ENCODE measurements at places on chromosomes 4 and X.

- no peak for DNase-seq
Measured at GRCh38 chr4:183637461-183637860, 21.5 kb downstream of the RWDD4 start.

- DNase-seq = no peak
Measured at GRCh38 chrX:131066237-131066636, 8.1 kb downstream of the ARHGAP36 start.

GRCh38 chr4:1058997-1059665 lies 47.7 kb downstream of the FGFRL1 start:
- DNase-seq = no peak

DNA sequence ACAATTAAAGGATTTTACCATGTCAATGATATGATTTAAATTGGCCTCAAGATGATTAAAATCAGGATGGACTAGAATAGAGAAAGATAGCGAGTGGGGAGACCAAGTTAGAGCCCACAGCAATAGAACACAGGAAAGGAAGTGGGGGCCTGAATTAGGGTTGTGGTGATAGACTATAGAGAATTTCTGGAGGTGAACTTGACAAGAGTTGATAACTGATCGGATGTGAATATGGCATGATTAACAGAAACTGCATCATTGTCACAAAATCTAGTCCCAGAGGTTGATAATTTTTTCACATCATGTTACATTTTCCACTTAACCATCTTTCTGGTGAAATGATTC lies 26.3 kb upstream of the TRPC3 start:
- no peak for DNase-seq

DNA sequence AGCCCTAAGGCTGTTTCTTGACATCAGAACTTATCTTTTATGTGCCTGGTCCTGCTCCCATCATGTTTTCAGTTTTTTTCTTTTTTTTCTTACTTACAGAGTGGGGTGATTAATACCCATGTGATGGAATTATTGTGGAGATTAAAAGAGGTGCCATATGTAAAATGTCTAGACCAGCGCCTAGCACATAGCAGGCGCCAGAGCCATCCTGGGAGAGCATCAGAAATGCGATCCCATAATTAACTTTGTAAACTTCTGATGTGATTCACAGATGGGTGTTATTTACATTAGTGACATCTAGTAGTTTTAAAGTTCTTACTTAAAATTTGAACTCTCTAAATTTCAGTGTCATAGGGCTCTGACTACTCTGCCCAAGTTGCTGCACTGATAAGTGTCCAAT lies 66.2 kb upstream of the PGRMC2 start:
- DNase-seq = no peak

- DNase-seq = no peak
Measured at GRCh38 chr4:25800245-25800644, 62.5 kb downstream of the SEL1L3 start.

DNA sequence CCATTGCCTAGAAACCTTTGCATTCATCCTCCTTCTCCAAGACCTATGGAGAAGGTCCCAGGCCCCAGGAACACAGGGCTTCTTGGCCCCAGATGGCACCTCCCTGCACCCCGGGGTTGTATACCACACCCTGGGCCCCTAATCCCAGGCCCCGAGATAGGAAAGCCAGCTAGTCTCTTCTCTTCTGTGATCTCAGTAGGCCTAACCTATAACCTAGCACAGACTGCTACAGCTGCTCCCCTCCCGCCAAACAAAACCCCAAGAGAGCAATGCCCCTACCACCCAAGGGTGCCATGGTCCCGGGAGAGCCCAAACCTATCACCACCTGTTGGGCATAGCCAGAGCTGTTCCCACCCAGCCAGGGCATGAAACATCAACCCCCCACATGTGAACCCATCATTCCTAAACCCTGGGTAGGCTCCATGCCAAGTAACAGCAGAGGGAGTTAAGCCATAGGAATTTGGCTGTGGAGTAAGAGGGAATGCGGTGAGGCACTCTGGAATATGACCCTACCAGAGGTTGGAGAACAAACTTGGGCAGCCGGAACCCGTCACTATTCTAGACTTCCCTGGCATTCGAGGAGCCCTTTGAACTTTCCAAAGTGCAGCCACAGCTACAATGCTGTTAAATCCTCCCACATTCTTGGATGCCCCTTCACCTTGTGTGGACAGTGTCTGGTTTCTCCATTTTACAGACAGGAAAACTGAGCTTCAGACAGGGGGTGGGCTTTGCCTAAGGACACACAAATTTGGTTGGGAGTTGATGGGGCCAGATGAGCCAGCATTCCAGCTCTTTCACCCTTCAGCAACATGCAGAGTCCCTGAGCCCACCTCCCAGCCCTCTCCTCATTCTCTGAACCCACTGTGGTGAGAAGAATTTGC lies 10.9 kb upstream of the SASH3 start:
- DNase-seq = no peak

- no peak for DNase-seq
Measured at GRCh38 chrX:29555465-29556091, 659.8 kb upstream of the MAGEB2 start.

- DNase-seq = no peak
Measured at GRCh38 chr4:139892973-139893736, 227.5 kb downstream of the MGST2 start.

DNA sequence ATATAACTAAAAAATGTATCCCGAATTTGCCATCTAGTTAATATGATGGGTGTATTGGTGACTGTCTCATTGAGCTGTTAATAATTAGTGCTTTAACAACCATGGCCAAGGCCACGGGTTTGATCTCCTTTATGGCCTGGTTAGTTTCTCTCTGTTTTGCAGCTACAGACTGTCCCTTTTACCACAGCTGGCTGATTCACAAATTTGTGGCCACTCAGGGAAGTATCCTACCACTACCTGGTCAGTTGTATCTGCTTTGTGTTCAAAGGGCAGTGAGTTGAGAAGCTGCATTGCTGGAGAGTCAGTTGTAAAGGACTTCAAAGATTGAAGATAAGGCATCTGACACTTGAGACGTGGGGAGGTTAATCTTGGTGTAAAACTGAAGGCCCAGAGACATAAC lies 219.1 kb upstream of the BMP3 start:
- DNase-seq = no peak

DNA sequence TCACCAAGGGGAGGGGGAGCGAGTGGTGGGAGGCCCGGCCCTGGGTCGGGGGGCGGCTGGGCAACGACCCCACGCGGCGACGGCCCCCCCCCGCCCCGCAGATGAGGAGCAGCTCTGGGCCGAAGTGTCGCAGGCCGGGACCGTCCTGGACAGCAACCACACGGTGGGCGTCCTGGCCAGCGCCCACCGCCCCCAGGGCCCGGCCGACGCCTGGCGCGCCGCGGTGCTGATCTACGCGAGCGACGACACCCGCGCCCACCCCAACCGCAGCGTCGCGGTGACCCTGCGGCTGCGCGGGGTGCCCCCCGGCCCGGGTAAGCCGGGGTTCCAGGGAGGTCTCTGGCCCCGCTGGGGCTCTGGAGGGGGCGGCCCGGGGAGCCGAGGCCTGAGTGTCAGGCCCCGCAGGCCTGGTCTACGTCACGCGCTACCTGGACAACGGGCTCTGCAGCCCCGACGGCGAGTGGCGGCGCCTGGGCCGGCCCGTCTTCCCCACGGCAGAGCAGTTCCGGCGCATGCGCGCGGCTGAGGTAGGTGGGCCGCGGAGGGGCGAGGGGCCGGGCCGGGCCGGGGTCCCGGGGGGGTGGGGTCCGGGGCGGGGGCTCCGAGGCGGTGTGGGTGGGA lies 8.7 kb upstream of the FGFRL1 start:
- no peak for DNase-seq

DNA sequence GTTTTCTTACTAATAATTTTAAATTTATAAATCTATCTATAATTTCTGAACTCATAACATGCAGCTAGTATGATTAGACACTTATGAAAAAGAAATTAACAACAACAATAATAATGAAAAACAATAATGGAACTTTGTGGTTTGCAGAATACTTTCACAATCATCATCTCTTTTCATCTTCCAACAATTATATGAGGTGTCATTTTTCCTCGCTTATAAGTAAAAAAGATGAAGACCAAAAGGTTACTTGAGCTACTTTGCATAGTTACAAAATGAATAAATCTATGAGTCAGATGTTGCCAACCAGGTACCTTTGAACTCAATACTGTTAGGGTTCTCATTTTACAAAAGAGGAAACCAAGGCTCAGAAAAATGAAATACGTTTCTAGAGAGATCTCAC lies 98.5 kb upstream of the ELOVL6 start:
- no peak for DNase-seq

- DNase-seq = peak; percentile 42
Measured at GRCh38 chrX:22135994-22136684, 104.0 kb downstream of the PHEX start.

GRCh38 chrX:133897593-133898163 lies 87.7 kb downstream of the GPC3 start:
- DNase-seq = no peak

DNA sequence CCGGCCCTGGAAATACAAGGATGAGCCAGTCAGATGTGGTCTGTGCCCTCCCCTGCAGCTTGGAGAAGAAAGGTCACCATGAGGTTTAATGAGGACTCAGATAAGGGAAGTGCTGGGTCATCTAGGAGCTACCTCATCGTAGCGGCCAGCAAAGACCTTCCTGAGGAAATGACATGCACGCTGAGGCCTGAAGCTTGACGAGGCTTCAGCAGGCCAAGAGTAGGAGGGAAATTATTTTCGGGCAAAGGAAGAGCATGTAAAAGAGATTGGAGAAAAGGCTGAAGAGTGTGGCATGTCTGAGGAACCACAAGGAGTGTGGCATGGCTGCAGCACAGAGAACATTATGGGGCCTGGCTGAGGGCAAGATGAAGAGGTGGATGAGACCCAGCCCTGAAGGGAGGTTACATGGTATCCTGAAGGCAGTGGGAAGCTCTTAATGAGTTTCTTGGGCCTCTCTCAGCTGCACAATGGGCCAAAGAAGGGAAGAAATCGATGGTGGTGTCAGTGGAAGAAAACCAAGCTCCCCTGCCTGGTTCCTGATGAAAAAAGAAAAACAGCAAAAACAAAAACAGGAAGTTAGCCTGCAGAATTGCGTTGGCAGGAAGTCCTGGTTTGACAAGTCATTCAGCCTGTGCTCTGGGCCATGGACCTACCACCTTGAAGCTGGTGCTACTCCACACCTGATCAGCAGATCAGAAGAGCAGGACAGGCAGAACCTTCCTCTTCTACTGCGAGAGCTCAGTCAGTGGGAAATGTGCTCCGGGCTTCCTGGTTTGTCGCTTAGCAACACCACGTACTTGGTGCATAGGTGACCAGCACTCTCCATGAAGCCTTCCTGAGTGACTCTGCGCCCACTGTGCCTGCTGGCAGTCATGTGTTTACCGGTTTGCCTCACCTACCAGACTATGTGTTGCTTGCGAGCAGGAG lies 134.5 kb upstream of the KLF3 start:
- peak; percentile 71 for DNase-seq

GRCh38 chr4:152935143-152935542 lies 980 bp upstream of the FHDC1 start:
- DNase-seq = no peak

DNA sequence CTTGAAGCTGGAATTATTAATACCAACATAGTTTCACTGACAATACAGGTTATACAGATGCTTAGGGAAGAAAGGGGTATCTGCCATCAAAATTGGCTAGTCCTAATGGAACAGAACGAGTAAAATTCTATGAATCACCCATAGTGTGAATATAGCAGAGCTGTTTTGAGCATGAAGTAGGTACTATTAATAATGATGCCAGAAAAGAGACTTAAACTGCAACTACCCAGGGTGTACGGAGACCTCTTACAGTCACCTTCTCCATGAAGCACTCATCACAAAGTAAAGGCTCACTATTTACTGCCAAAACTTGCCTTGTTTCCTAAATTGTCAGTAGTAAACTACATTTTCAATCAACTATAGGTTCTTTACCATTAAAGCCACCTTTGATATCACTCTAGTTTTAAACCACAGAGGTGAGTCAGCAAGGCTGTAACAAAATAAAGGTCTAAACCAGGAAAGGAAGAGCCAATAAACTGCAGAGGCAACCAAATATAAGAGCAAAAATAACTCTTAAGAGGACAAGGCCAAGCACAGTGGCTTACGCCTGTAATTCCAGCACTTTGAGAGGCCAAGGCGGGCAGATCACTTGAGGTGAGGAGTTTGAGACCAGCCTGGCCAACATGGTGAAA lies 114.4 kb downstream of the FRYL start:
- DNase-seq = no peak

DNA sequence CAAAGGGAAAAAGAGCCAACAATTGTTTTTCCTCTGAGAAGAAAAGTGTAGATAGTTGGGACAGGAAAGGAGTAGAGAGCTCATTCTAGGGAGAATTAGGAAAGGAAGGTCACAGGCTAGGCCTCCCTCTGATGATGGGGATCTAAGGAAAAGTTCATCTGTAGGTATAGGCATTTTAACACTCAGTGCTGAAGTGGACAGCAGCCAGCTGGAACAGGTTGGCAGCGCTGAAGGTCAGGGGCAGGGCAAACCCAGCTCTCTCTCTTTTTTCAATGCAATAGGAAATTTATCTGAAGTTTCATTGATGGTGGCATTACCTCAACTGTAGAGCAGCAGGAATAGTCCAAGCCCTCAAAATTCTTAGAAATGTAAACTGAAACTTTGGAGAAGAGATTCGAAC lies 98.5 kb upstream of the ETNPPL start:
- DNase-seq = no peak

DNA sequence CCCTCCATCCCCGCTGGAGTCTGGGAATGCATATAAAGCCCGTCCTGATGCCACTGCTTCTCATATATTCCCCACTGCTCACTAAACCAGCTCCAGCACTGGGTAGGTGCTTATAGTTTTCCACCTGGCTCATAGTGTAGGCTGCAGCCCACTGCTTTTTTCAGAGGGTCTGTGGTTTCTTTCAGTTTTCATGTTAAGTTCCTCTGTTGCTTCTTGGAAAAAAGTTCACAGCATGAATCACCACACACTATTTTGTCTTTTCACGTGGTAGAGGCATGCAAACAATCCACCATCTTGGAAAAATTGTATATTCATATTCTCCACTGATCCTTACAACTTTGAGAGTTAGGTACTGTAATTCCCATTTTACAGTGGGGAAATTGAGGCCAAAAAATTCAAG lies 39.4 kb downstream of the DCLK2 start:
- no peak for DNase-seq

- no peak for DNase-seq
Measured at GRCh38 chrX:118100091-118100490, 16.5 kb downstream of the KLHL13 start.

DNA sequence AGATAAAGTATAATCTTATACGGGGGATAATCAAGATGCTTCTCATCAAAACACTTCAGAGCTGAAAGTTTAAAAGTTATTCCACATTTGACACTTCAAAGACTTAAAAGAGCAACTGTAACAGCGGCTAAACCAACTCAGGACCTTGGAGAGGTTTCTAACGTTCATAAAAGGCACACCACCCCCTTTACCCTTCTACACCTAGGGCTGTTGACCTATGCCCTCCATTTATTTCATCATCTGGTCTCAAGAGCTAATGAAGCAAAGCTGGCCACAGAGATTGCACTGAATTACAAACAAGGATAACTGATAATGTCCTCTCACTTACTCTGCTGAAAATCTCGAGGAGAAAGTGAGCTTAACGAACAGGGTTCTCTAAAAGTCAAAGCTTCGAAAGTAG lies 1.1 kb upstream of the RPS6KA6 start:
- no peak for DNase-seq

- no peak for DNase-seq
Measured at GRCh38 chr4:186920483-186920882, 196.8 kb upstream of the FAT1 start.

GRCh38 chr4:70392057-70392776 lies 5.5 kb upstream of the OPRPN start:
- no peak for DNase-seq

Measured in CD4-positive, alpha-beta T cell treated with Interleukin-4 for 1 hour (primary cell).